SK-N-SH treated with all-trans-retinoic acid at 6 μM for 48 hours (cell line): ENCODE measurements at places on chromosomes 12 and 14.

GRCh38 chr12:53145383-53146260, 34.9 kb upstream of the ZNF740 start:
- no peak for ATAC-seq

- no peak for ATAC-seq
Observed at GRCh38 chr12:107660861-107661415, 24.7 kb upstream of the PWP1 start.

DNA sequence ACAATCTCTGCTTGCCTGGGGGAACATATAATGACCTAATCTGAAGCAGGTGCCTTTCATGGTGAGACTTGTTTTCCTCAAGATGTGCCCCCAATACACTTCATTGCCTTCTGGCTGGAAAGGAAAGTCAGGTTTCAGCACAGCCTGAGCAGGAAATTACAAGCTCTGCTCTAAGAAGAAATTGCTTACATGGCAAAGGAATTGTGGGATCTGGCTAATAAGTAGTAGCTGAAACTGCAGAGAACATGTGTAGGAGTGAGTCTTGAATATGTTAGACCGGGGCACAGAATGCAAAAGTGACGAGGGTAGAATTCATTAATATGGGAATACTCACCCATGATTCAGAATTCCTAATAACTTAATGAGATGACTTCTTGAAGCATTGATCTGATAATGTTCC, 6.3 kb upstream of the CFAP54 start:
- no peak for ATAC-seq

DNA sequence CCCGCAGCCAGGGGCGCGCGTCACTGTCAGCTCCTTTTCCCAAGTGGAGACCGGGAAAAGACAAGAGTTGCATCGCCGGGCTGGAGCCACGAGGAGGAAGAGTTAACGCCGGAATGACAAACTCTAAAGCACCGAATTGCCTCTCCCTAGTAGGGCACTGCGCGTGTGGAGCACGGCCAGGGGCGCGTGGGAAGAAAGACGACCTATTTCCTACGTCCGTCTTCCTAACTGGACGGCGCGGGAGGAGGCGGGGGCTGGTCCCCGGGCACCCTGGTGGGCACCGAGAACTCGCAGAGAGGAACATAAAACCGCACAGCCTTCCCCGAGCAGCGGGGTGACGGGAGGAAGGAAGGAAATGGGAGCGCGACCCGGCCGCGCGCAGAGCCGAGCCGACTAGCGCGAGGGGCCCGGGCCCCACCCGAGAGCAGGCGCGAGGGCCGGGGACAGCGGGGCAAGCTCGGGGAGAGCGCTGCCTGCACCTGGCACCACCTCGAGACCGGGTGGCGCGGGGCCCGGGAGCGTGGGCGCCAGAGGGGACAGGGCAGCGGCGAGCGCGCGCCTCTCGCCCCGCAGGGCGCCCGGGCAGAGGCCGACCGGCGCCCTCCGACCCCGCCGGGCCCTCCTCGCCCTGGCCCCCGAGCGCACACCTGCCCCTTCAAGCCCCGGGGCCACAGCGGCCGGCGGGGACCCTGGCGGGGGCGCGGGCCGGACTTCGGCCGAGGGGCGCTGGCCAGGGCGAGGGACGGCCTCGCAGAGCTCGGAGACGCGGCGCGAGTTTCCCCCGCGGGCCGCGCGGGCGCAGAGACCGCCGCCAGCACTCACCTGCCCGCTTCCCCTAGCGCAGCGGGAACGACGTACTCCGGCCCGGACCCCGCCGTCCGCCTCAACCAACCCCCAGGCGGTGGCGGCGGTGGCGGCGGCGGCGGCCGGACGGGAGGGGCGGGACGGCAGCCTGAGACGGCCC, at the start of gene SETD3:
TSS of gene SETD3 (minus strand) at position 954 of the 964 bp plus-strand sequence. CDS start 15,054 bp downstream, outside the sequence.
- peak; percentile 3 for ATAC-seq

DNA sequence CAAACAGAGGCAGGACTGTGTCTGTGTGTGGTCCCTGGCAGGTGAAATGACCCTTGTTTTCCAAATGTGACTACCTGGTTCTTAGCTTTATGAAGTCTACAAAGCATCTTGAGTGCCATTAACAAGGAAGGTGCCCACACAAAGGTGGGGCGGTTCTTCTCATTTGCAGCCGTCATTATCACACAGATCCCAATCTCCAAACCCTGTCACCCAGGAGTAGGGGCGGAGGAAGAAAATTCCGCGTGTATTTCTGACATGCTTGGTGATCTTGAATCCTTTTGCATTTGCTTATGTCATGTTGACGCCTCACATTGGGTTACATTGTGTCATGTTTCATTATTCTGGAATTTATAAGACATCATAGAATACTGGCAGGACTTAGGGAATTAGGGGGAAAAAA, 277.3 kb downstream of the VRK1 start:
- no peak for ATAC-seq
